CD8-positive, alpha-beta memory T cell (primary cell): ENCODE measurements at places on chromosomes 7 and 10. TPM values are rescaled to one million over a fixed set of nuclear protein-coding genes. Genes with fewer than 3 reads are reported as not detected.

Gene CCT6A
- total RNA-seq: 348 TPM

Gene IL6
- total RNA-seq: 1.7 TPM

Gene LRRC4
- total RNA-seq: 0.51 TPM

Gene EFCAB10
- total RNA-seq: not detected

Gene OR6B1
- total RNA-seq: not detected

Gene HOXA4
- total RNA-seq: 0.11 TPM

Gene FGF8
- not detected for total RNA-seq

Gene PGAM2
- 0.44 TPM for total RNA-seq

Gene CAMK2B
- 0.42 TPM for total RNA-seq

Gene TMEM236
- 0.09 TPM for total RNA-seq

Gene MMD2
- not detected for total RNA-seq

GRCh38 chr10:12849319-12850181, 152.0 kb downstream of the CCDC3 start:
- H3K4me3 ChIP-seq: no peak overlapping the region
- H3K36me3 ChIP-seq: no peaks in the 10 kb centered on the region
- DNase-seq: no peak
- no peak overlapping the region for H3K27ac ChIP-seq
- H3K4me1 ChIP-seq: no peaks in the 10 kb centered on the region

GRCh38 chr7:143015084-143015483, 11.8 kb downstream of the OR9A2 start:
- no peaks in the 10 kb centered on the region for H3K36me3 ChIP-seq
- H3K27ac ChIP-seq: no peak overlapping the region
- H3K4me1 ChIP-seq: no peaks in the 10 kb centered on the region
- H3K4me3 ChIP-seq: no peak overlapping the region

DNA sequence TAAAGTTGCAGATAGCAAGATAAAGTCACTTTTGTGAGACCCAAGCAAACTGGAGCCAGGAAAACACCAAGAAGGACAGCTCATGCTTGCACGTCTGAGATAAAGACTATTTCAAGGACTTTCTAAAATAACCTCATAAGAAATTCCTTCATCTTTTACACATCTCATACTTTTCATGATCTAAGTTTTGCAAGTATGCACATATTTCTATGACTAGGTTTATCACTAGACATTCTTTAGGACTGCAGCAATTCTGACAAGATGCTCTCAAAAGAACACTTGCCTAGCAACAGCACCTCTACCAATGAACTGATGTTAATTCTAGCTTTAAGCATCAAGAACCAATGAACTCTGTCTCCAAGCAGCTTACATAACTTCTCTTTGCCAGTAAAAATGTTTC, 457.6 kb downstream of the SEMA3D start:
- no peak for DNase-seq
- no peak overlapping the region for H3K4me3 ChIP-seq
- H3K4me1 ChIP-seq: no peaks in the 10 kb centered on the region
- H3K36me3 ChIP-seq: no peaks in the 10 kb centered on the region
- no peaks in the 10 kb centered on the region for H3K27me3 ChIP-seq

DNA sequence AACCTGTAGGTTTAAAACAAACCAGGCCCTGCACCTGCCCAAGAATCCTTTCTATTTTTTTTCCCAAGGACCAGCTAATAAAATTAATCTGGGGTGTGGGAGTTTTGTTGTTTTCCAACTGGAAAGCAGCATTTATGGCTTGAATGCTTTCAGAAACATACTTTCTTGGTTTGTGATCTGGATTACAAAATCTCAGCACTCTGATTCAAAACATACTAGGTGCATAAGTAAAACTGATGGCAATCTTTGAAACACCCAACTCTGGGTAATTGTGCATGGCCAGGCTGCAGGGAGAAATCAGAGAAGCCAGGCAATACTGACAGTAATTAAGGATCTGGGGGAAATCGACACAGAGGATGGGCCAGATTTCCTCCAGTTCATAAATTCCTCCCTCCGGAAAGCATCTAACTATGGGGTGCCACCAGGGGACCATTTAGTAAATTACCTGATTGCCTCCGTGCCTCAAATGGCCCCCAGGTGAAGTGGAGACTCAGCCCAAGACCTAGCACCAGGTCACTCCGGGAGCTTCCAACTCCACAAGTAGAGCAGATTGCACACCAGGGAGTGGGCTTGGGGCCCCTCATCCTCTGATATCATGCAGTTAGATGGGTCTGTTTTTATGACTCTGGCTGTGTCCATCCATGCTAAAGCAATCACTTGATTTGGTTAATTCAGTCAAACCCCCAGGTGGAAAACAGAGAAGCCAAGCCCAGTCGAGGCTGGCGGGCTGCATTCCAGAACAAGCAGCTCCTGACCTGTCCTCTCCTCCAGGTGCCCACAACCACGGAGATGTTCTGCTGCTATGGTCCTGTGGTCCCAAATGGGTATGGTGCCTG, 15.2 kb upstream of the C10orf53 start:
- no peak overlapping the region for H3K4me3 ChIP-seq
- DNase-seq: no peak
- H3K27me3 ChIP-seq: no peaks in the 10 kb centered on the region
- H3K36me3 ChIP-seq: no peaks in the 10 kb centered on the region

DNA sequence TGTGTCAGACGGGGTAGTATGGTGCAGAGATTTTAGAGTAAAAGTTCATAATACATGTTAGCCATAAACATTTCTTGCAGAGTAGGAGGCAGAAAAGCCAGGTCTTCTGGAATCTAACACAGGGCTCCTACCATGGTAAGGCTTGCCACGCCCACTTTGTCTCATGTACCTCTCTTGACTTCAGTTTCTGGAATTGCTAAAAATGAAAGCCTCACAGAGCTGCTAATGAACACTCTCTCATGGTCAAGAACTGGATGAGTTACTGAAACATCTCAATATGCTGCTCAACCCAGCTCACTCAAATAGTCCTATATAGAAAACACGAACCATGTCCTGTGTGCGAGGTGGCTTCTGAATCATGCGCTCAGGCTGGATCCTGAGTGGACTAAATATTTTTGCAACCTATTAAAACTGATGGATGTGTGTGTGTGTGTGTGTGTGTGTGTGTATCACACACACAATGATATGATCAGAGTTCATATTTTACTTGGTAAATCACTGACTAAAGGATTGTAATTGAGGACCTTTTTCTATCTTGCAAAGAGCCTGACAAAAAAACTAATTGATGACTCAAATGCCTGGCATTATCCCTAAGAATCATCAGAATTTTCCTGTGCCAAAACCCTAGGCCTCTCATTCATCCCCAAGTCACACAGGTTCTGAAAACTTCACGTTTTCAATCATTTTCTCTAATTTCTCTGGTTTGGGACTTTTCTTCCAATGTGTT, 1306.6 kb downstream of the XPNPEP1 start:
- no peak overlapping the region for H3K4me3 ChIP-seq
- H3K36me3 ChIP-seq: no peaks in the 10 kb centered on the region
- no peak for DNase-seq
- no peaks in the 10 kb centered on the region for H3K4me1 ChIP-seq
- H3K27me3 ChIP-seq: no peaks in the 10 kb centered on the region
- H3K27ac ChIP-seq: no peak overlapping the region

DNA sequence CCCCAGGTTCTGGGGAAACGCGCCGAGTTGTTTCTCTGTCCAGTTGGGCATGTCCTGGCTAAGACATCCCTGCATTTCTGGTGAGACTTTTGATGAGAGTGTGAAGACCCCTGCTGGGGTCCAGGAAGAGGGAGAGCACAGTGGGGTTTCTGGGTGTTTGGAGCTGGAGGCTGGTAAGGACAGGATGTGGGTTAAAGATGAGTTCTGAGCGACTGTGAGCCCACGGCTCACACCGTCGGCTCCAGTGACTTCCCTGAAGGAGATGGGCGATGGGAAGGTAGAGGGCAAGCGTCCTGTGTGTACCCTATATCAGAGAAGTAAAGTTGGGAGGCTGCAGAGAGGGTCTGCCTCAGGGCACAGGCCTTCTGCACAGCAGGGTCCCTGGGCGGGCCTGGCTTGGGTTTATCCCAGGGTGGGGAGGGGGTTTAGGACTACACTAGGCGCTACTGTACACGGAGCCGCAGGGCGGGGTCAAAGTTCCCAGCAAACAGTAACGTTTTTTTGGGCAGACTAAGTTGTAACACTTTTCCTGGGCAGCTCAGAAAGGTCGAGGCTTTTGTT, 3.6 kb downstream of the EMX2 start:
- peaks cover 33% of the 10 kb centered on the region for H3K27me3 ChIP-seq
- no peaks in the 10 kb centered on the region for H3K36me3 ChIP-seq
- peaks cover 4% of the 10 kb centered on the region for H3K4me1 ChIP-seq
- no peak overlapping the region for H3K4me3 ChIP-seq
- no peak overlapping the region for H3K27ac ChIP-seq
- DNase-seq: no peak

GRCh38 chr7:110766864-110767263, 324.1 kb upstream of the LRRN3 start:
- no peak overlapping the region for H3K4me3 ChIP-seq
- H3K27ac ChIP-seq: no peak overlapping the region
- no peaks in the 10 kb centered on the region for H3K4me1 ChIP-seq

GRCh38 chr10:122981066-122981464, 864 bp downstream of the PSTK start:
- H3K4me1 ChIP-seq: peaks cover 11% of the 10 kb centered on the region
- no peak for DNase-seq
- no peak overlapping the region for H3K27ac ChIP-seq

- no peaks in the 10 kb centered on the region for H3K36me3 ChIP-seq
- no peaks in the 10 kb centered on the region for H3K4me1 ChIP-seq
- no peak overlapping the region for H3K4me3 ChIP-seq
- H3K27ac ChIP-seq: no peak overlapping the region
- no peak for DNase-seq
These were observed 23.7 kb downstream of the PRKAR2B start for GRCh38 chr7:107068156-107068555.

DNA sequence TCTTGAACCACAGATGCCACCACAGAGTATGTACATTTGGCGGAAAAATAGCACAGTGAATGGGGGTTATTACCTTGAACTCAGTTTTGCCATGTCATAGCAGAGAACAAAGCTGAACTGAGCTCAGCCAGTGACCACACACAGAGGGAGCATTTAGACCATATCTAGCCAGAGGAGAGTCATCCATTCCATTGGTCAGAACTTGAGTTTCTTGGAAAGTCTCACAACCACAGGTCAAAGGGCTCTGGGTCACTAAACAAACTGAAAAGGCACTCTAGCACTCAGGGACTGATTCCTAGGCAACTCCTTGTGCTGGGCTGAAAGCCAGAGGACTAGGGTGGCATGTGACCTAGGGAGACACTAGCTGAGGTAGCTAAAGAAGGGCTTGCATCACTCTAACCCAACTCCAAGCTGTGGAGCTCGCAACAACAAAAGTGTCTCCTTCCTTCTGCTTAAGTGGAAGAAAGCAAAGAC, 239.7 kb upstream of the SEMA3D start:
- no peaks in the 10 kb centered on the region for H3K36me3 ChIP-seq
- H3K4me3 ChIP-seq: no peak overlapping the region
- no peaks in the 10 kb centered on the region for H3K4me1 ChIP-seq
- no peaks in the 10 kb centered on the region for H3K27me3 ChIP-seq

DNA sequence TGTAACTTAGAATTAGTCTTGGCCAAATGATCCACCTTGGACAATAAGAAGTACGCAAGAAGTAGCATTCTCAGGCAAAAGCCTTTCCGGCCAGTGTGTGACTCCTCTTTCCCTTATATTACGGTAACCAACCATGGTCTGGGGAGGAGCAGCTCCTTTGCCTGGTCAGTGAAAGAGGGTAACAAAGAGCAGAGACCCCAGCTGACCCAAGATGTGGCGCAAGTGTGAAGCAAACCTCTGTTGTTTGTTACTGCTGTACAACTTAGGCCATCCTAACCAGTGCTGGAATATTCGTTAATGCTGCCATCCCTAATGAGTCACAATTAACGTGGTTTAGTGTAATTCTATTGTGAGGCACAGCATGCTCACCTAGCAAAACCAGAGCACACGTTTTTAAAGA, 44.0 kb downstream of the HIPK2 start:
- no peak overlapping the region for H3K4me3 ChIP-seq
- no peaks in the 10 kb centered on the region for H3K27me3 ChIP-seq
- no peak for DNase-seq

GRCh38 chr10:117519286-117519685, 23.3 kb upstream of the EMX2 start:
- no peaks in the 10 kb centered on the region for H3K4me1 ChIP-seq
- no peaks in the 10 kb centered on the region for H3K36me3 ChIP-seq
- no peak overlapping the region for H3K4me3 ChIP-seq
- no peaks in the 10 kb centered on the region for H3K27me3 ChIP-seq
- DNase-seq: no peak
- H3K27ac ChIP-seq: no peak overlapping the region

GRCh38 chr7:129835569-129835968, 117.2 kb downstream of the UBE2H start:
- H3K4me1 ChIP-seq: peaks cover 3% of the 10 kb centered on the region
- H3K4me3 ChIP-seq: no peak overlapping the region
- DNase-seq: no peak
- no peaks in the 10 kb centered on the region for H3K27me3 ChIP-seq
- H3K27ac ChIP-seq: no peak overlapping the region

DNA sequence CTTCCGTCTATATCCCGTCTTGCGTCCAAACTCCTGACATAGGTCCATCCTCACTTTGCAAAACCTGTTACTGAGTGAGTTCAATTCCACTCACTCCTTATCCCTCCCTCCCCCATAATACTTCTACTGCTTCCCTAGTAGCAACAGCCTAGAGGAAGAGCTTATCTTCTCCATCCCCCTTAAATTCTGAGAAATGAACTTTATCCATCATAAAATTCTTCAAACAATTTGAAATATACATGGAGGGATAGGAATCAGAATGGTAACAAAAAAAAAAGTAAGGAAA, 27.6 kb downstream of the SEMA3C start:
- H3K27me3 ChIP-seq: no peaks in the 10 kb centered on the region
- H3K36me3 ChIP-seq: no peaks in the 10 kb centered on the region
- H3K27ac ChIP-seq: no peak overlapping the region
- DNase-seq: no peak

GRCh38 chr10:121552746-121553145, 45.5 kb downstream of the FGFR2 start:
- DNase-seq: no peak
- no peaks in the 10 kb centered on the region for H3K36me3 ChIP-seq
- no peak overlapping the region for H3K27ac ChIP-seq
- H3K4me1 ChIP-seq: no peaks in the 10 kb centered on the region

- no peaks in the 10 kb centered on the region for H3K4me1 ChIP-seq
- no peaks in the 10 kb centered on the region for H3K27me3 ChIP-seq
- H3K4me3 ChIP-seq: no peak overlapping the region
- DNase-seq: no peak
These were observed 12.0 kb upstream of the DHTKD1 start for GRCh38 chr10:12056748-12057147.
